ENCODE measurements at places on chromosomes 3 and 15.
A peak's percentile ranks its signal among the peaks of the same experiment; 100 is the strongest.

- no peak for DNase-seq
These were observed 328.0 kb upstream of the MDFIC2 start for GRCh38 chr3:70640481-70640880.

DNA sequence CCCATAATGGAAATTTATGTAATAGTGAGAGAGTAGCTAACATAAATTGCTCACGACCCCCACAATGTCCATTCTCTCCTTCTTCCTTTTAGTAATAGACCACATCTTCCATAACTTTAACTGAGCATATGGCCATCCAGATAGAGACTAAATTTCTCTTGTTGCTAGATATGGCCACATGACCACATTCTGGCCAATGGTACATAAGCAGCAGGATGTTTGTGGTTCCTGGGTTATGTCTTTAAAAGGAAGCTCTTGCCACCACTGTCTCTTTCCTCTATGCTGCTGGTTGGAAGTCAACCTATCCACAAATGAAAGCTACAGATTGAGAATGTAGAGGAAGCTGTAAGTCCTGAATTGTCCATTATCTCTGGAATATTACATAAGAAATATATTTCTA lies 59.7 kb upstream of the NPHP3 start:
- no peak for DNase-seq

DNA sequence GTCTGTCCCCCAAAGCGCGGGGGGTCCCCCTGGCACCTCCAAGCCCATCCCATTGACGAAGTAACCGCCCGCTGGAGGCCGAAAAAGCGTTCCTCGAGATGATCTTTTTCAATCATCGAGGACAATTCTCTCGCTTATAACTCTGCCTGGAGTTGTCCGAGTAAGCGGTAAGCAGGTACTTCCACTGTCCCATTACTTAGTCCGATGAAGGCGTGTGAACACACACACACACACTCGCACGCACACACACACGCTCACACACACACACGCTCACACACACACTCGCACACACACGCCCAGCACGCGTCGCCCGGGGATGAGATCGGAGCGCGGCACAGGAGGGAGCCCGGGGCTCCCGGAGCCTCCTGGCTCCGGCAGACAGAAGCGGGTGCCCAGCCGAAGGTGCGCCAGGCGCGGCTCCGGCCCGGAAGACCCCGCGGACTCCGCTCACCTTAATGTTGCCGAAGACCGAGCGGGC lies 430 bp downstream of the SLCO2A1 start:
- DNase-seq: no peak

DNA sequence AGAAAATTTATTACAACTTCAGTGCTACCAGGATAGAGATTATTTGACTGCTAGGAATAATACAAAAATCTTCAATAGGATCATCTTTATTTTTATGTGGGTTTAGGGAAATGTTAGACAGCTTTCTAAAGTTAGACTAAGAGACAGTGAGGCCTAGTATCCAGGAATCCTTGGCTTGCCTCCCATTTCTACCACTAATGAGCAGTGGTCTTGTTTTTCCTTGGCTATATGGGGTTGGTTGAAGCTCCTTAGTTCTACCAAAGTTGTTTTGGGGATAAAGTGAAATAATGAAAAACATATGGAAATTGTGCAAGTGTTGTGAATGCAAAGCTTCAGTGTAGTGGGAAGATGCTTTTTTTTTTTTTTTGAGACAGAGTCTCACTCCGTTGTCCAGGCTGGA lies 16.8 kb downstream of the AP4E1 start:
- DNase-seq: no peak

DNA sequence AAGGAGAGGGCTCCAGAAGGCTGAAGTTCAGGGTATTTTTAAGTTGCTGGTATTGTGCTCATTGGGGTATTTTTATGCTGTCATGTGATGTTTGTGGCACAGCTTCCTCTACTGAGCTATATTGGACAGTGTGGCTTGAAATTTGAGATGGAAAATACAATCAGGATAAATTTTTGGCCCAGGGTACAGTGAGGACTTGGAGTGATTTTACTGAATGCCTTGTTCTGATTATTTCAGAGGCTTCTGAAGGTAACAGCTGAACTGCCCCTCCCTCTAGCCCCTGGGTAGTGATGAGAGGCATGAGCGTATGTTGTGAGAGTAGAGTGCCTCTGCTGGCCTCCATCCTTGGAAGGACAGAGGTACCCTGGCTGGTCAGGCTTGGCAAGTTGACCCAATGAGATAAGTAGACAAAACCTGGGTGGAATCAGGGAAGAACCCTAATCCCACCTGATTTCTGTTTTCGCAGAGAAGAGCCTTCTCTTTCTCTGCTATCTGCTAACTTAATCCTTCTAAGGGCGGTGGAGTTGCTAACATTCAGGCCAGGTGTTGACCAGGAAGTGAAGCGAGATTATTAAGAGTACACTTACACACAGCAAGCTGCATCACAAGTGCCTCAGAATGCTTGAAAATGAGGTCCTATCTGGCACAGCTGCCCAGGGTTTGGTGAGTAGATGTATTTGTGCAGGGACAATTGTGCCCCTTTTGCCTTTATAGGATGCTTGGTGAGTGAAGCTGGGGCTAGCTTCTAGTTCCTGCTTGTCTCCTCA lies 98.1 kb upstream of the CLSTN2 start:
- no peak for DNase-seq

GRCh38 chr3:46972396-46972795 lies 4.1 kb downstream of the CCDC12 start:
- DNase-seq: peak; percentile 19

- no peak for DNase-seq
These were observed 1.1 kb upstream of the LPP start for GRCh38 chr3:188152660-188153436.

DNA sequence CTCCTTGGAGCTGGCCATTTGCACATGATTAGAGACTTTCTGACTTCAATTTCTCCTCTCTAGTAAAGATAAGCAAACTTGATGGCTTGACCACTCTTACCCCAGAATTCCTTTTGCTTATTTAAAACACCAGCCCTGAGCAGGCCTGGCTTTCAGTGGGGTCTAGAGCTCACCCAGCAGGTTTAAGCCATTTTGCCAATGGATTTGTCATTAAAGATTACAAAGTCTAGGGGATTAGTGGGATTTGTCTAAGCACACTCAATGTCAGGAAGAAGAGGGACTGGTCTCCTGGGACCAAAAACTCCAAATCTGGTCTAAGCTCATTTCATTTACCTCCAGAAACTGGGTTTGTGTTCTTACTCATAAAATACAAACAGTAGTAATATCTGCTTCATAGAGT lies 57.3 kb upstream of the SNTN start:
- DNase-seq: no peak

DNA sequence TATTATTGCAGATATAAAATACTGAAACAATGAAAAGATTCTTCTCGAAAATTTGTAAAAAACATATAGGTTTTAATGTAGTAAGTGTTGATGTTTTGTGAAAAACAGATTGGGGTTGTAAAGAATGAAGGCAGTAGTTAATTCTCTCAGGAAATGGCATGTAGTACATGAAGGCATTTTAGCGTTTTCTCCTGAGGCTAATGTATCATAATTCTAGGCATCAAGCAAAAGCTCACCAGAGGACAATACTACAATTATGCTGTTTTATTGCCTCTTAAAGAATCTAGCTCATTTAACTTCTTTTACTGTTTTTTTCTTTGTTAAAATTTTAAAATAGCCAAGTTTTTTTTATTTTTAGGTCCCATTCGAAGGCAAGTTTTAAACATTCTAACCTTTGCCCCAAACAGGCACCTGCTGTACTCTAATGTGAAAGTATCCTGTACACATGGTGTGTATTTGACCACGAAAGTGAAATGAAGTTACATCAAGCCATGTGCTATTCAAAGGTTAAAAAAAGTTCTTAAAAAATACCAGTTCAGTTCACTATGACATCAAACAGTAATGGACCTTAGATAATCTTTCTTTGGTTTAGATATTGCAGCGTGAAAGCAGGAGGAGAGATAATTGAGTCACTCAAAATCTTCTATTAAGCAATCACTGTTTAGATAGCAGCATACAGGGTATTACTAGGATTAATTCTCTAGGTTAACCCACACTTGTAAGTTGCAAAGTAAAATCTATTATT lies 163.6 kb downstream of the ECT2 start:
- DNase-seq: no peak

DNA sequence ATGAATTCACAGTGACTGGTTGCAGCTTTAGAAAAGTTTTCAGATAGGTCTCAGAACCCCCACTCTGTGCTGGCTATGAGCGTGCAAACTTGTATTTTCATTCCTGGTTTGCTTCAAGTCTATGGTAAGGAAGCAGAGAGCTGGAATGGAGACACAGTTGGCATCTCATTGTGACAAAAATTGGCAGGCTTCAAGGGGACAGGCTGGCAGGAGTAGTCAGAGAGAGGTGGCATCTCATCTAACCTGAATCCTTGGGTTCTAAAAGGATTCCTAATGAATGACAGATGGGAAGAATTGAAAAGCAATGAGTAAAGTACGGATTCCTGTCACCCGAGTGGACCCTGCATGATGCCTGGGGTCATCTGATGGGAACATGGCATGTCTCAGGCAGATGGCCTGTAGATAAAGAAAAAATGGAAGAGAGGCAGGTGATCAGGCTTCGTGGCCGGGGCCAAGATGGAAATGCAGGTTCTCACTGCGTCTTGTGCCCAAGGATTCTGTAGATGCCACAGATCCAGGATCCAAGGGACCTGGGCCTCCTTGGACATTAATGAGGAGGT lies 89.4 kb upstream of the ABHD17C start:
- DNase-seq: no peak

DNA sequence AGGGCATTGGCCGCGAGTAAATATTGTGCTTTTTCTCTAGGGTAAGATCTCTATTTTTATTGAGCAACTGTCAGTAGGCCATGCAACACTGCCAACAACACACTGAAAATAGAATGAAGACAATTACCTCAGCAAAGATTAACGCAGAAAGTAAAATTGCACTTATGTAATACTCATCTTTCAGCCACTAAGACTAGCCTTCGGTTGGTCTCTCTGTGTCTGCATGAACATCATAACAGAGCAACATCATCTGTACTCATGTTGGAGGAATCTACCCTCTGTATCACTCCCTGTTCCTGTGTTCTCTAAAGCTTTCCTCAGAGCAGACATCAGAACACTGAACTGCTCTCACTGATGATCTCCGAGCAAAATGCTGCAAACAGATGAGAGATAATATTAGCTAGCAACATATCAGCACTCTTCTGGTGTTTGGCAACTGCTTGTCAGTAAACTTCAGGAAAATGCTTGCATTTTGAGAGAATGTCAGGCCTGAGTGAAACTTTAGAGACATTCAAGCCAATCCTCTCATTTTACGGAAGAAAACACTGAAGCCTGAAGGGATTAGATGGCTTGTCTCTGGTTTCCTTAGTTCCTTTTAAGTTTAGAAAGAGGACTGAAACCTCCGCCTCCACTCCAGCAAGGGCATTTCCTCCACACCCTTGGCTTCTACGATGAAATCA lies 8.4 kb upstream of the LRRC3B start:
- no peak for DNase-seq

GRCh38 chr15:68014219-68014618 lies 39.9 kb upstream of the PIAS1 start:
- no peak for DNase-seq

DNA sequence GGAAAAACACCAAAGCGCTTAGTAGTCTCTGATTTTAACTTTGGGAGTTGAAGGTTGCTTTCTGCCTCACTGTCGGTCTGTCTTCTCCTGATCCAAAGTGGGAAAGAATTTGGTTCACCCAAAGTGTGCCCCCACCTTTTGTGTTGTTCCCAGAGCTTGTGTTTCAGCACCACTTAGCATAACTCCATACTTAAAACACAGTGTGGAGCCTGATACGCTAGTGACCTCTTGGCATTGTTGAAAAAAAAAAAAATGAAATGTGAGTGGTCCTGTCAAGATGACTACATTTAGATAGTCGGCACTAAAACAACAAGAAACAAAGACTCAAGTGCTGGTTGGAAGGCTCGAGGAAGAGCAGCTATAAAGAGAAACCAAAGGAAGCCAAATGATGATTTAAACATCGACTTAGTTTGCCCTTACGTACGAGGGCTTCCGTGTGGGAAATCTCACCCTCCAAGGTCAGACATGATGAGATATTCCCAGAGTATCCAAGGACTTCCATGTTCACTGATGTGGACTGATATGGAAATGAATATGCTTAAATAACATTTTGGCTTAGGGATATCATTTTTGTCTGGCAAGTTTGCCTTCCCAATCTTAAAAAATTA lies 178.8 kb downstream of the MEIS2 start:
- DNase-seq: no peak

DNA sequence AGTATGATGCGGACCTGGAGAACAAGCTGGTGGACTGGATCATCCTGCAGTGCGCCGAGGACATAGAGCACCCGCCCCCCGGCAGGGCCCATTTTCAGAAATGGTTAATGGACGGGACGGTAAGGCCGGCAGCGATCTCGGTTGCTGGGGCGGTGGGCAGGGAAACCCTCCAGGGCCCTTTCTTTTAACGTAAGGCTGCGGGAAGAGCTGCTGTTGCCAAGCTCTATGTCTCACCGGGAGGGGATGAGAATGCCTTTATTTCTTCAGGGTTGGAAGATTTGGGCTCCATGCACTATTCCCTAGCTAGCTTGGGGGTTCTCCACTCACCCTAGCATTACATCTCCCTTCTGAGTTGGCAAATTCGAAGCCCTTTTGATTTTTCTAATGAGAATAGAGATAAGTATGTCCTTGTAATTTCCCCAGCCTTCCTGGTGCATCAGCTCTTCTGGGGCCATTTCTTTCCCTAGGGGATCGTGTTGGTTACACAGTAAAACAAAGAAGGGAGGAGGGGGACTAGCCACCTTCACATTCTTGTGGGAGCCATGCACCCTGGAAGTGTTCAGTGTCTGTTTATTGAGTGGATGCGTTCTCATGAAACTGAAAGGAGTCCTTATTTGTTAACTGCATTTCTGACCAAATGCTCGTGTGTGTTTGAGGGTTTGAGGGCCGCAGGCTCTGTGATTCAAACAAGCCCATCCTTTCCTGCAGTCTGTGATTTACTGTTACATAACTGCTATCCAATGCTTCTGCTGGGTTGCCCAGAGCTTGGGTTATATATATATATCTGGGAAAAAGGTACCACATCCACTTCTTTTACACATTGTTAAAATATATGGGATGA lies 982 bp downstream of the TAGLN3 start:
- DNase-seq: no peak

GRCh38 chr3:183022936-183023516 lies 42.7 kb upstream of the DCUN1D1 start:
- no peak for DNase-seq

- no peak for DNase-seq
These were observed 5.0 kb upstream of the KBTBD8 start for GRCh38 chr3:66993082-66993481.

- DNase-seq: no peak
These were observed 140.8 kb downstream of the TP63 start for GRCh38 chr3:189771842-189772450.

DNA sequence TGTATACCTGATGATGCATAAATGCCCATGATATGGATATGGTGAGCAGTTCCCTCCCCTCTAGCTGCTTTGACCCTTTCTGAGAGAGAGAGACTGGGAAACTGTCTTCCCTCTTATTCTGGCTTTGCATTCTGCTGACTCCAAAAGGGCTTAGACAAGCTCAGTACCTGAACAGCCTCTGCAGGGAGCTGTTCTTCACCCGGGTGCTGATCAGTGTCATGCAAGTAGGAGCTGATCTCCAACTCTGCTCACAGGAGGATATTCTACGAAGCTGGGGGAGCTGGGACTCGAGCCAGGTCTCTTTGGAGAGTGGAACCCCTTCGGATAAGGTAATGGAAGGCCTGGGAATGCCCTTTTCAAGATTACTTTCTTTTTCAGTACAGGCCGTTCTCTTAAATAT lies 237.1 kb downstream of the RYR3 start:
- no peak for DNase-seq

Data from central memory CD4-positive, alpha-beta T cell (primary cell).